ENCODE measurements at places on chromosomes 6 and 20.

GRCh38 chr6:55562318-55562717 lies 16.7 kb downstream of the HMGCLL1 start:
- DNase-seq: no peak

DNA sequence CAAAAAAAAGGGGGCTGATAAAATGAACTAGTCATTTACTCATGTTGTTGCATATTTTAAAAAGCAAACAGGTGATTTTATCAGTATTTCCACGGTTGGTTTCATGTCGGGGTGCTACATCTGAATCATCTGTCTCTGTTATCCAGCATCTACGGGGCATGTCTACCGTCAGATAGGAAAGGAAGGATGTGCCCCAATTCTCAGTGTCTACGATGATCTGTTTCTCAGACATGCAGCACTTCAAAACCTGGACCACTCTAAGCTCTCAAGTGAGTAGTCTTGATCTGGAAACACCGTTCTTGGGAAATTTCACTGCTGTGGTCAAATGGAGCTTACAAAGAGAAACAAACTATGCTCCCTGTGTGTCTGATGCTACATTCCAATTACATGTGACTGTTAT lies 240.3 kb upstream of the TAB2 start:
- no peak for DNase-seq

DNA sequence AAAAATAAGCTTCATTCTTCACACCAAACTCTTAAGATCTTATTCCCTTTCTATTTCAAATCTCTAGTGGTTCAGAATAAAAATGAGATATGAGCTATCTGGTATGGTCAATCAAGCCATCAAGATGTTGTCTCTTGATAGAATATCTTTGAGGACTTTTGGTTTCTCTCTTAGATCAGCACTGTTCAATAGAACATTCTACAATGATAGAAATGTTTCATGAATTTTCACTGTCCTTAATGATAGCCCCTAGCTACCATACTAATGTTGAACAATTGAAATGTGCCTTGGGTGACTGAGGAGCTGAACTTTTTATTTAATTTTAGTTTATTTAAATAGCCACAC lies 24.1 kb upstream of the HINT3 start:
- no peak for DNase-seq

GRCh38 chr6:155216312-155217046 lies 47.3 kb upstream of the CLDN20 start:
- no peak for DNase-seq

GRCh38 chr6:110800839-110801196 lies 14.5 kb downstream of the CDK19 start:
- DNase-seq: no peak

DNA sequence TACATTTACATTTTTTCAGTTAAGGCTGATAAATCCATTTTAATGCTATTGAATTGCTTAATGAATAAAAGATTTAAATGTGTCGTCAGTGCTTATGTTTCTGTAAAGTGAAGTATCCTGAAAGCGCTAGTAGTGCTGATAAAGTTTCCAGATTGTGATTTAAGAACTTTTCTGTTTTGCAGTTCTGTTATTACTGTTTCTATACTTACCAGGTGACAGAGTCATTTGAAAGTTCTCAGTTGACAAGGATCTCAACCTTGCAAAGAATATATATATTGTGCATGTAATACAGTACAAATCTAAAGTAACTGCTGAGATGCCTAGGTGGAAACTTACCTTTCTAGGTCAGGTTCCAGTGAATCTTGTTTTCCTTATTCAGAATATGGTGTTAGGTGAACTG lies 201.8 kb downstream of the ARID1B start:
- DNase-seq: no peak

DNA sequence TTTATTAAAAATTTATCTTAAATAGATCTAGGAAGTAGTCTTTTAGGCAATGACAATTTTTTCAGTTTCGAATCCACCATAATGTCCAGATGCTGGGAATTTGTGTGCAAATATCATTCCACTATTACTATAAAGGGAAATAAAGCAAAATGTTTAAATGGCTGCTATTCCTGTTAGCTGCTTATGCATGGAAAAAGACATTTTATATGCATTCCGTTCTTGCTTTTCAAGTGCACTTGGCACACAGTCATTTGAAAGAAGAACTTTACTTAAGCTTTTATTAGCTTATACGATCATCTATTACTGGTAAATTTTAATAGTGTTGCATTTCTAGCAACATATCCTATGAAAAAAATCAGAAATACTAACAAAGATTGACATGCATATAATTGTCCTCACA lies 42.0 kb downstream of the PRL start:
- DNase-seq: no peak

GRCh38 chr6:7542065-7542873 lies 798 bp downstream of the DSP start:
- DNase-seq: peak; percentile 18

- DNase-seq: peak; percentile 76
Measured at GRCh38 chr6:7697820-7698623, 27.9 kb upstream of the BMP6 start.

DNA sequence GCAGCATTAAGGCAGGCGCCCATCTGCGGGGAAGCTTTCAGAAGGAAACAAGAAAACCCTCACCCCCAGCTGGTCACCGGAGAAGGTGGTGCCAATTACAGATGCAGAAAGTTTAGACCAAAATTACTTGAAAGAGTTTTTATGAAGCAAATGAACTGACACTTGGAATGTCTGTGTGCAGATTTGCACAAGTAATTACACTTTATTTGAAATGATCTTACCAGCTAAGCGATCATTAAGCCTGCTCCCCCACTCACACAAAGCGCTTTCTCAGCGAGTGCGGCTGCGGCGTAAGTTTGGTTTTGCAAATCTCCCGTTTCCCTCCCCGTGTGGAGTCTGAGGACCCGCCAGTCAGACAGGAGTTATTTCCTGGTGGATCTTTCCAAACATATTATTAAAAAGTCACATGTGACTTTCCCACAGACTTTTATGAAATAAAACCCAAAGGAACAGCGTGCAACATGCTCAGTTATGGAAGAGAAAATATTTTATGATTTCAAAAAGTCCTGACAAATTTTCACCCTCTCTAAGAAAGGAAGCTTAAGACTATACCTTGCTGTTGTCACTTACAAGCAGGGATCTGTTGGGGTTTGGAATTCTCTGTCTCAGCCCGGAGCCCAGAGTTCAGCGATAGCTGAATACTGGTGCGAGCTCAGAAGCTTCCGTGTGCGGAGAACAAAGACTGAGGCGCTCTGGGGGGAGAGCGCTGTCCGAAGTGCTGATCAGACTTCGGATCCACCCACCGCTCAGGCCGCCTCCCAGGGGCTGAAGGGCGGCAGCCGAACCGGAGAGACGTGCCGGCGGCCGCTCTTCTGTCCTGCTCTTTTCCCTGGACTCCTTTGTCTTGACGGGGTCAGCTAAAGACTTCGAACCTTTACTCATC lies 2.7 kb upstream of the MYT1 start:
- peak; percentile 51 for DNase-seq

Measured in AG08395 (cell line).